ENCODE measurements at places on chromosomes 2 and 18.

GRCh38 chr2:120231974-120232635, 8.9 kb upstream of the TMEM185B start:
- DNase-seq, result no peak

DNA sequence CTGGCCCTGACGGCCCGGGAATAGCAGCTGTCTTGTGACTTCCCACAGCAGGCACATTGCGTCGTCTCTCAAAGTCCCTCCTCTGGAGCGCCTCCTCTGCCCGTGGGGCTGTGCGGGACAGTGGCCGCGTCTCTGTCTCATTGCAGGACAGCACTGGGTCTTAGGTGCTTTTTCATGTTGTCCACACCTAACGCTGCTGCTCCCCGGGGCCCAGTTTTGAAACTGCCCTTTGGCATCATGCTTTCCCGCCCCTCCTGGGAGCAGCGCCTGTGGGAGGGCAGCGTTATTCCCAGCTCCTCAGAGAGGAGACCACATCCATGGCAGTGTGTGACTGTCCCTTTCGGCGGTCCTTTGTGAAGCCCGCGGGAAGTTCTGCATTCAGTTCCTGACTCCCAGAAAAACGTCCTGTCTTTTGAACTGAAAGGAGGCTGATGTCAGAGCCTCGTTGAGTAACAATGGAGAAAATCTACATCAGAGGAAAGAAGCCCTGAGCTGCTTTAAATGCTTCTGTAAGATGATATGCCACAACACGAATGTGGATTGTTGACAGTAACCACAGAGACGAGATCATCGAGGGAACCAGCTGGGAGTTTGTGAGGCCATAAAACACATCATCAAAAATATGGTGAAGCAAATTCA, 226.0 kb downstream of the FAM210A start:
- DNase-seq, result peak; percentile 54

GRCh38 chr2:52387937-52388590, 1356.1 kb upstream of the NRXN1 start:
- no peak for DNase-seq

GRCh38 chr2:8525582-8526402, 156.1 kb upstream of the ID2 start:
- no peak for DNase-seq

GRCh38 chr2:192190474-192190873, 4.3 kb downstream of the TMEFF2 start:
- DNase-seq, result no peak

GRCh38 chr2:227106845-227107759, 56.9 kb downstream of the COL4A4 start:
- DNase-seq, result peak; percentile 48

DNA sequence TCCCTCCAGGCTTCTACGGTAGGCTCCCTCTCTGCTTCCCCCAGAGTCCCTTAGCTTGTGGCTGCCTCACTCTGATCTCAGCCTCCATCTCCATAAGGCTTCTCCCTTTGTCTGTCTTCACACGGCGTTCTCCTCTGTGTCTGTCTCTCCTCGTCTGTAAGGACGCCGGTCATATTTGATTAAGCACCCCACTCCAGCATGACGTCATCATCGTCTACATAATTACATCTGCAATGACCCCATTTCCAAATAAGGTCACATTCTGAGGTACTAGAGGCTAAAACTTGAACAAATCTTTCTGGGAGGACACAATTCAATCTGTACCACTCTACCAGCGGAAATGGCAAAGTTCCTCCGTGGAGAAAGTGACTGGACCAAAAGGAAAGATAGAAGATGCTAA, 8.3 kb upstream of the COL6A3 start:
- DNase-seq, result no peak

DNA sequence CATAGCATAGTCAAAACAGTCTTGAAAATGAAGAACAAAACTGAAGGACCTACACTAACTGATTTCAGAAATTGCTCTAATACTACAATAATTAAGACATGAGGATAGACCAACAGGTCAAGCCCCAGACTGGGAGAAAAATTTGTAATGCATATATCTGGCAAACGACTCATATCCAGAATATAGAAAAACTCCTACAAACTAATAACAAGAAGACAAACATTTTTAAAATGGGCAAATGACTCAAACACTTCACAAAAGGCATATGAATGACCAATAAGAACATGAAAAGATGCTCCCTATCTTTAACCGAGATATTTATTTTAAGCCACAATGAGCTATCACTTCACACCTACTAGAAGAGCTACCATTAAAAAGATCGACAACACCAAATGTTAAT, 14.2 kb downstream of the TGFBRAP1 start:
- DNase-seq, result no peak

Data from iPS DF 6.9 (cell line).